Spleen (tissue), 13 donors: ENCODE measurements at places on chromosomes 2 and 18.

- DNase-seq, result peak; percentile 74
Measured at GRCh38 chr2:65566617-65567016, 134.2 kb upstream of the SPRED2 start.

GRCh38 chr2:65436824-65437221, 4.4 kb upstream of the SPRED2 start:
- no peak for DNase-seq

GRCh38 chr2:229731916-229732315, 17.6 kb upstream of the DNER start:
- DNase-seq, result no peak

GRCh38 chr2:105373895-105374401, 24.9 kb downstream of the FHL2 start:
- no peak for DNase-seq

GRCh38 chr2:236176417-236176816, 8.2 kb upstream of the GBX2 start:
- DNase-seq, result no peak

- DNase-seq, result no peak
Measured at GRCh38 chr2:107036293-107036692, 150.3 kb upstream of the ST6GAL2 start.

- no peak for DNase-seq
Measured at GRCh38 chr2:61451178-61451577, 19.7 kb downstream of the USP34 start.

GRCh38 chr18:77160515-77160914, 27.9 kb upstream of the MBP start:
- no peak for DNase-seq

DNA sequence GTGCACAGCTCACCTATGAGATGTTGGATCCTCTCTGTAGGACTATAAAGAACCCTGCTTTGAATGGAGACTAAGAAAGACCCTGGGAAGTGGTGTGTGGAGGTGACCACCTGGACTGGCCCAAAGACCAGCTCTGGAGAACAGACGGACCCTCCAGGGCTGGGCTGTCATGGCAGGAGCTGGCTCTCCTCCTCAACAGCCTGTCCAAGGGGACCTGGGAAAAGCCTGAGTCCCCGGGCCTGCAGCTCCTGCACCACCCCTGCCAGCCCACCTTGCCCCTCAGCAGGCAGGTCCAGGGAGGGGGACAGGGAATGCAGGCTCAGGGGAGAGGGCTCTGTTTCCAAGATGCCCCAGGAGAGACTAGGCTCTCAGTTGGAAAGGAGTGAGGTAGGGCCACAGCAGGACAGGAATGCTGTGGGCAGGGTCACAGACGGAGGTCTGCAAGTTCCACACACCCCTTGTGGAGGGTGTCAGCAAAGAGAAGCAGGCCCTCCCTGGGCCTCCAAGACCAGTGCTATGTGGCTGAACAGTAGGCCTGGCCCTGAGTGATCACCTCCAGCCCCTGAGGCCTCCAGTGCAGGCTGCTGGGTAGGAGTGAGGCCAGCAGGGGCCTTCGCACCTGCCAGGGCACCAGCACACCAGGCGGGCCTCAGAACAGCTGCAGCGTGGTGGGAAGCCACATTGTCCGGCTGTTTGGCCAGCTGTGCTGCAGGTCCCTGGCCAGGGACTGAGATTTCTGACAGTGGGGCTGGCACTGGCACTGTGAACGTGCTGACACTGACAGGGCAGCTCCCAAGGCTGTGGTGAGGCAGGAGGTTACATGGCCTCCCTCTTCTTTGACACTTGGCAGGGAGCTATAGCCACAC, 86.4 kb upstream of the OTOS start:
- peak; percentile 51 for DNase-seq

DNA sequence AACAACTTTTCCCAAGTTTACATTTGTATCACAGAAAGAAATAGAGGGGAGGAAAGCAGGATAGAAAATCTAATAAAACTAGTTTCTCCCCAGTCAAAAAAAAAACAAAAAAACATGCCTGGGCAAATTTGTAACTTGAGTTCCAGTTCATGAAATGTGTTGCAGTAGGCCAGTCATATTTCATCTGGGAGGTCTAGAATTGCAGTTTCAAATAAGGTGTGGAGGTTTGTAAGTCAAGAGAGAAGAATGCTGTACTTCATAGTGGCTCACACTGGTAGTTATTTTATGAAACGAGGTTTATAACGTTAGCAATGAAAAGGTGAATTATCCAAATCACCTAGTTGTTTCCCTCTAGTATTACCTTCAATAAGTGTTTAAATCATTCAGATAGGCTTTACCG, 1313.9 kb upstream of the SLC39A10 start:
- DNase-seq, result no peak

DNA sequence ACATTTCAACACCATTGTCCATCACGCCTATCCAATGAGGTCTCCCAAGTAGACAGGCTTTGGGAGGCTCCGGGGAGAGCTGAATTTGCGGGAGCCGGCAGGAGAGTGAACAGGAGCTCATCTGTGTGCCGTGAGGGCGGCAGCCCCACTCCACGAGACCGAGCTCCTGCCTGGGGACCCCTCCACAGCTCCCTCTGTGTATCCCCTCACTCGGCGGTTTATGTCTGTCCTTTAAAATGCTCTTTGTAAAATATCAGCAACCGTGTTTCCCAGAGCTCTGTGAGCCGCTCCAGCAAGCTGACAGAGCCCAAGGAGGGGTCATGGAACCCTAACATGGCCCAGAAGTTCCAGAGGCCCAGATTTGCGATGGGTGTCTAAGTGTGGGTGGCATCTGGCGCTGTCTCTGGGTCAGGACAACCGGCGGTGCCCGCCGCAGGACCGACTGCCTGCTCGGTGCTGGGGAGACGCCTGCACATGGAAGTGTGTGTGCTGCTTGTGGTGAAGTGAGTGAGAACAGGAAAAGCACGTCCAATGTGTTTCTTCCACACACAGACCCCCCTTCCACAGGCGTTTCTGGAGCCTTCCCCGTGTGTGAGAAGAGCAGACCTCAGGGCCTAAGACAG, 34.8 kb downstream of the SLC66A2 start:
- DNase-seq, result peak; percentile 39

- no peak for DNase-seq
Measured at GRCh38 chr2:227349989-227350612, 25.1 kb downstream of the MFF start.

- DNase-seq, result no peak
Measured at GRCh38 chr2:206718296-206718695, at the start of gene DYTN. DYTN (minus strand) TSS chr2:206718396; CDS start chr2:206718279, 117 bp downstream.

DNA sequence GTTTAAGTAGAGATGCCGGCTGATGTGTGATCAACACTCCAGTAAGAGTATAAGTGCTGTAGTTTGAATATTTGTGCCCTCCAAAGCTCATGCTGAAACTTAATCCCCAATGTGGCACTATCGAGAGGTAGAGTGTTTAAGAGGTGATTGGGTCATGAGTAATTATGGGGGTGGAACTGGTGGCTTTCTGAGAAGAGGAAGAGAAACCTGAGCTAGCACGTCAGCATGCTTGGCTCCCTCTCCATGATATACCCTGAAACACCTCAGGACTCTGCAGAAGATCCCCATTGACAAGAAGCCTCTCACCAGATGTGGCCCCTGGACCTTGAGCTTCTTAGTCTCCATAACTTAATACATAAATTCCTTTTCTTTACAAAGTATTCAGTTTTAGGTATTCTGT, 584.8 kb downstream of the TSN start:
- DNase-seq, result no peak

- no peak for DNase-seq
Measured at GRCh38 chr2:58137856-58138255, 91.2 kb downstream of the VRK2 start.

- DNase-seq, result no peak
Measured at GRCh38 chr18:44887227-44887631, 206.5 kb downstream of the SETBP1 start.

GRCh38 chr18:189254-189653, 30.9 kb downstream of the USP14 start:
- no peak for DNase-seq

DNA sequence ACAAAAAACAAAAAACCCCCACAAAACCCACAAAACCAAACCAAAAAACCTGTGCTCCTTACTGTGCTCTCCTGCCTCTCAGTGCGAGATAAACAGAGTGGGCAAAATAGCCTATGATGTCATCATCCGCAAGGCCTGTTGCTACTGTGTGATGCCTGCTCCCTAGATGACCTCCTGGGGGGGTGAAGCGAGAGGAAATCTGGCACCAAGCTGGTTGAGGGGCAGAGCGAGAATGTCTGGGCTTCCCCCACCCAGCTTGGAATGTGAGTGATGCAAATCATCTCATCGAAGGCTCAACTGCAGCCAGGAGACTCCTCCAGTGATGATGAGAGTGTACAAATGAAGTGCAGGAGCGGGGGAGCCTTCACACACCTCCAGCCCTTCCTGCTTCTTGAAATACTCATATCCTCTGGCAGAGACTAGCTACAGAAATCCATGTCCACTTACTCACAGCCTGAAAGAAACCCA, 57.7 kb upstream of the MAP4K3 start:
- DNase-seq, result no peak

- no peak for DNase-seq
Measured at GRCh38 chr2:206232287-206233035, 42.0 kb upstream of the ZDBF2 start.

DNA sequence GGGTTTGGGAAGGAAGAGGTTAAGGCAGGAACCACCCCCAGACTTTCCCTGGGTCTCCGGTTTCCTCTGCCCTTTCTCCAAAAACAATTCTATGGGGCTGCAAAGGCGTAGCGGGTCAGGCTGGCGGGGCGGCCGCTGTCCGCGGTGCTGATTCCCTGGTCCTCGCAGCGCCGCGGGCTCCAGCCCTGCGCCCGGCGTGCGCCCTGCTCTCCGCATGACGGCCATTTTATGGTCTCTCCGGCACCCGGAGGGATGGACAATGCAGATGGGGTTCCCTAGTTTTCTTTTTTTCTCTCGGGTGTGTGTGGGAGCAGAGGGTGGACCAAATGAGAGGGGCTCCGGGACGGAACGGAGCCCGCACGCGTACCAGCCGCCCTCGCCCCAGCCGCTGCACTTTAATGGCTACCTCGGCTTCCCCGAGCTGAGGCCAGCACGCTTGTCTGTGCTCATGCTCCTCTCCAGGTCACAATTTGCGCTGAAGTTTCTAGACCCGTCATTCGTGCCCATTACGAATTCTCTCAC, 1.6 kb downstream of the ST8SIA3 start:
- no peak for DNase-seq

- no peak for DNase-seq
Measured at GRCh38 chr2:86221066-86221684, 21.9 kb downstream of the MRPL35 start.

- no peak for DNase-seq
Measured at GRCh38 chr2:22273853-22274252, 1111.1 kb upstream of the KLHL29 start.

GRCh38 chr2:54341656-54342055, 85.6 kb upstream of the TSPYL6 start:
- DNase-seq, result no peak

- DNase-seq, result no peak
Measured at GRCh38 chr18:7626922-7627440, 59.9 kb downstream of the PTPRM start.

DNA sequence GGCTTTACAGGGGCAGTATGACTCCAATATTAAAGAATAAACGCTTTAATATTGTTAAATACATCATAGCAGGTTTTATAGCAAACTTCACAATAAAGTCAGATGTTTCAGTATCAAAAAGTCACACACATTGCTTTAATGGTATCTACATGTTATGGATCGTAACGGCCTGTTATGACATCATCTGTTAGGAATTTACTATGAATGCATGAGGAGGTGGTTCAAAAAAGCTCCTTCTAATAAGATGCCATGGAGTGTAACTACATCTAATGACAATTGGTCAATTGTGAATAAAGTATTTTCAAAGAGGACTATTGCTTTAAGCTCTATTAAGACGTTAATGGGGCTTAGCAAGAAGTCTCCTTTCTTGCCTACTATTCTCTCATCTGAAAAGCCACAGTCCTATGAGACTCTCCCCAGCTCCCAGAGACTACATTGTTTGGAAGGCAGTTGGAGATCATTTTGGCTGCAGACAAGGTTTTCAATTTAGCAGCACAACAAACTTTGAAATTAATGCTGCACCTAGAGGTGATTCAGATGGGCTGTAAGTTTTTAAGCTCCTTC, 300.7 kb upstream of the MEIS1 start:
- DNase-seq, result no peak

GRCh38 chr18:13543144-13543543, 183.2 kb downstream of the FAM210A start:
- DNase-seq, result no peak

DNA sequence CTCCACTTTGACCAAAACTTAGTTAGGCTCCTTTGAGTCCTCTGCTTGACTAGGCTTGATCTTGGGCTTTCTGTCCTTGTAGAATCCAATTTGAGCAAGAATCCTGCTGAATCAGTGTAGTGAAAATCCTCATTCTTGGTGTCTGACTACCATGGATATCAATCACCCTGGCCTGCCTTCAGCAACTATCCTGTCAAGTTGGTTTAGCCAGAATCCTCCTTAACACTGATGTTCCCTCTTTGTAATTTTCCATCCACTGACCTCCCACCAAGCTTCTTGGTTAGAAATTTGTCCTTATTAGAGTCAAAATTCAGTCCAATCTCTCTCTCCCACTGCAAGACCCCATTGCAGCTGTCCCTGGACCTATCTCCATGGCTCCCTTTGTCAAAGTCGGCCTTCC, 494 bp upstream of the RBM45 start:
- no peak for DNase-seq

DNA sequence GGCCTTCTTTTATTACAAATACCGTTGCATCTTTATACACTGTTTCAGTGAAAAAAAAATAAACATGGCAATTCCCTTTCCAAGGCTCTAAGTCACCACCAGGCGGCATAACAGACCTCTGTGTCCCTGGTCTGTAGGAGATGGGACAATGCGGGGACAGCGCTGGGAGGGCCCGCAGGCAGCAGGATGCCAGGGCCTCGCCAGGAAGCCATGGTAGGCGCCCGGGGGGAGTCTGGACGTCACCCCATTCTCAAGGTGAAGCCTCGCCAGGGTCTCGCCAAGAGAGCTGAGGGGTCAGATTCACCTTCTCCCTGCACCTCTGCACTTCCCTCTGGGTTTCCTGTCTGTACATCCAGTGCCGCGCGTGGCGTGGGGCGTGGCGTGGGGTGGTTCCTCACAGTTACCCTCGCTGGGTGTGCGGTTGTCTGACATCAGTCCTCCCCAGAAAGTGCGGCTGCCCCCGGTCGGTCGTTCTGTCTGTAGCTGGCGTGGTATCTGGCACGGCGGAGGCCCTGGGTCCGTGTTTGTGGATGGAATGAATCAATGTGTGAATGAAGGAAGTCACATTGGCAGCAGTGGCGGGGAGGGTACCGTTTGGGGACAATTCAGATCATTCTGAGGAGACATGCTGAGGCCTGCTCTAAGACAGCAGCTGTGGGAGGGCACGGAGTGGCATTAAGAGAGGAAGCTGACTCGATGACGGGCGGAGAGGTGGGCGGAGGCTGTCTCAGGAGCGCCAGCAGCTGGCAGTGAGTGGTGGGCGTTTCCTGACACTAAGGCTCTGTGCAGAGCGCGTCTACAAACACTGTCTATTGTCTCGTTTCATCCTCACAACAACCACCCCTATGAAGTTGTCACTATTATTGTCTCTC, 46.0 kb downstream of the LRRFIP1 start:
- DNase-seq, result peak; percentile 96
